ENCODE measurements at places on chromosomes 3 and 15.

DNA sequence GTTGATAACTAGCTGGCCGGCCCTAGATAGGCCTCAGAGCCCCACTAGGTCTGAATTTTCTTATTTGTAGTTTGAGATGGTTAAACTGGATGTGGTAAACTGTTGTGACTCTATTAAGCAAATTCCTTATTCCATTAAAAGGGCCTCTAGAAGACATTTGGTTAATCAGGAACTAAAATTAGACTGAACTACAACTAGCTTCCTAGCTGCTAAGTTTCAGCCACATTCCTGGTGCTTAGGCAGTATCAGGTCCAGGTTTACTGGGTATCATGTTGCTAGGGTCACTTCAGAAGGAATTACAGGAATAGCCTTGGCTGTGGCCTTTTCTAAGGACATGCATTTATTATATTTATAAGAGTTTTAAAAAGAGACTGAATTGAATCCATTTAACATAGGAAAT lies 136.3 kb downstream of the PLD1 start:
- no peak for DNase-seq

GRCh38 chr3:133408961-133409360 lies 9.1 kb downstream of the BFSP2 start:
- DNase-seq, result no peak

GRCh38 chr3:49410846-49411534 lies 786 bp downstream of the RHOA start:
- DNase-seq, result no peak

GRCh38 chr3:8574040-8574669 lies 70.4 kb downstream of the SSUH2 start:
- DNase-seq, result no peak

DNA sequence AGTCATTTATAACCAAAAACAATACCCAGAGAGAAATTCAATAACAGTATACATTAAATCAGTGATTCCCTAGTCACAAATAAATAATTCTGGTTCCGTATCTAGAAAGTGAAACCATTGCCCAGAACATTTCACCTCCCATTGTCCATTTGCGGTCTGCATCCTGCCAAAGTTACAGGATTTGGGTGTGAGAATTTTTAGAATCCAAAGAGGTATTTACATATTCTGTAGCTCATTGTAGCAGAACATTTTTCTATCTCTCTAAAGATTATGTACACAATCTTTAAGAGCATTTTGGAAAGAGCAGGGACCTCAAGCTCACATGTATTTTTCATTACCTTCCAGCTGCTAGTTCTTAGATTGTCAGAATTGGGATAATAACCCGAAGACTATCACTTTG lies 261.6 kb downstream of the CHL1 start:
- DNase-seq, result no peak

DNA sequence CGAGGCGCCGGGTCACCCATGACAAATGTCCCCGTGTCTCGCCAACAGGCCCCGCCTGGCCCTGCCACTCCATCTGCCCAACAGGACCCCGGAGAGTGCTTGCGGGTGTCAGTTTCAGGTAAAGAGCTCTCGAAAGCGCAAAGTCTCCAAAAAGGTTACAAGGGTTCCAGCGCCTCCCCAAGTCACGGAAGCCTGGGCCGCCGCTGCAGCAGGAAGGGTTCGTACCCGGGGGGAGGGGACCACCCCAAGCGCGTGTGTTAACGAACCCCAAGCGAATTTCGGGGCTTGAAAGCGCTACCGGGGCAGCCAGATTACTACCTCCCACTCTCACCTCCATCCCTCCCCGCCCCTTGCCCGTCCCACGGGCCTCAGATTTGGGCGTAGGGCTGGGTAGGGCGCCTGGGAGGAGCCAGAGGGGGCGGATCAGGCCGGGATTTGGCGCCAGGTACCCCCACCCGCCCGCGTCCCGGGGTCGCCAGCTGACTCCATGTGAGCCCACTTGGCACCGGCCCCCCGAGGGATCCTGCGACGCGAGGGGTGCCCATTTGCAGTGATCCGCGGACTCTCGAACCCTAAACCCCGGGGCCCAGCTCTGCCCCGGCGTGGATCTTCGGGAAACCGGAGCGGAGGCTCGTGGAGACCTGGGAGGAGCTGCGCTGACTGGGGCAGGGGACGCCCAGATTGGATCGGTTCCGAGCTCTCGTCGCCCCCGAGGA lies 85.9 kb downstream of the NR2F2 start:
- no peak for DNase-seq
